ENCODE measurements at places on chromosomes 3 and 15. TPM values are rescaled to one million over a fixed set of nuclear protein-coding genes. Genes with fewer than 3 reads are reported as not detected.

DNA sequence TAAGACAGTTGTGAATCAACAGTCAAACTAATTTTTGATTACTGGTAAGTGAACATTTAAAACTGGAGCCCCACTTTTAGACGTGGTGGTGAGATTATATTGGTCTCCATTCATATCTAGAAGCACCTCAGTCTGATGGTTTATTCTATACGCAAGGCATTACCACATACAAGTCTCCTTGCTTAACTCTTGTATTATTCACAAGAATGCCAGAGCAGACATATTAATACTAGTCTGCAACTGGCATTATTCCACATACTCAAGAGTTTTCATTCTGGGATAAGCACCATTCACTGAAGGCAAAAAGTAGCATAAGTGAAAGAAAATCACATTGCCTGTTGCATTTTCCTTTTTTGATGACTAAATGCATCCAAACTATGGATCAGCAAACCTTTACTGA is 36.9 kb upstream of the MEIS2 start:
- DNase-seq, result no peak

DNA sequence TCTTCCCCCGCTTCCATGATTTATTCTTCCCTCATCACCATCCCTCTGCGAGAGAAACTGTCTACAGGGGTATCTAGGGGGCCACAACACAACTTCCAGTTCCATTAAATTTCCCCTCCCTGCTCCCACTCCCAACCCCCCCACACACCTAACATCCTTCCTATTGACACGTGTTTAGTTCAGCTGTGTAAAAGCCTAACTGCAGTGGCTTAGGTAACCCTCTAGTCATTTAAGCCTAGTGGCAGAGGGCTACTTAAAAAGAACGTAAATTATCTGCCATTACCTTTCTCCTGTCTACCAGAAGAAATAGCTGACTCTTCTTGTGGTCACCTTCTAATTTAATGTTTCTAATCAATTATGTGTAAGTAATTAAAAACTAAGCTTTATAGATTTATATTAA is 56.3 kb downstream of the ZNF148 start:
- DNase-seq, result no peak

GRCh38 chr3:187165144-187165543 is 25.8 kb upstream of the RPL39L start:
- peak; percentile 52 for DNase-seq

GRCh38 chr3:82561784-82562183 is 800.3 kb upstream of the GBE1 start:
- no peak for DNase-seq

GRCh38 chr15:98330692-98331435 is 317.5 kb upstream of the IGF1R start:
- DNase-seq, result no peak

DNA sequence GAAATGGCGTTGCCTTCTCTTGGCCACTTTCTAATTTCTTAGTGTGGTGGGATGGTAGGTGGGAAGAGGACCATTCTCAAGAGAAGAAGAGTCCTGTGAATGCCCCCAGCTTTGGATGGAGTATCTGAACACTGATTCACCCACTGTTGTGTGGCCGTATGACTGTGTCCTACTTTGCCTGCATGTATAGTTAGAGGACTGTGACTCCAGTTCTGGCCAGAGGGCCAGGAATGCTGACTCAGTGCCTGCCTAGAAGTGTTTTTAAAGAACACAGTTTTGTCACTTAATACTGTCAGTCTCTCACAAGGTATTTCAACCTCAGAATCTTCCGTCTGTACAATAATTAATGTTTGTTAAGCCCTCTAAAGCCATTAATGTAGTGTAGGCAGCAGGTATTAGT is 2.1 kb downstream of the SEC61A1 start:
- DNase-seq, result no peak

DNA sequence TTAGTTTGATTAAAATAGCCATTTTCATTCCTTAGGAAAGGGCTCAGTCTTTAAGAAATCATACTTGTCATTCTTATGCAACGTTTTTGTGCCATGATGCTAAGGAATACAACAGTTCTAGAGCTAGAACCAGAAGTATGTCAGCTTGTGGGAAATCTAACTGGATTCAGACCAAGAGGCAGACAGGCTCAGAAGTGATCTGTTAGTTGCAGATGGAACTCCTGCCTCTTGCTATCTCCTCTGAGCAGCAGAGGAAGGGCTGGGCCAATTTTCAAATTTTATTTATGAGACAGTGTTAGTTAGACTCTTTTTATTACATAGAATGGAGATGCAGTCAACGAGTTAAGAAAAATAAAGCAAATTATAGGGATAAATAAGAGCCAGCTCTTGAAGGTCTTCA is 48.5 kb upstream of the RYR3 start:
- no peak for DNase-seq

DNA sequence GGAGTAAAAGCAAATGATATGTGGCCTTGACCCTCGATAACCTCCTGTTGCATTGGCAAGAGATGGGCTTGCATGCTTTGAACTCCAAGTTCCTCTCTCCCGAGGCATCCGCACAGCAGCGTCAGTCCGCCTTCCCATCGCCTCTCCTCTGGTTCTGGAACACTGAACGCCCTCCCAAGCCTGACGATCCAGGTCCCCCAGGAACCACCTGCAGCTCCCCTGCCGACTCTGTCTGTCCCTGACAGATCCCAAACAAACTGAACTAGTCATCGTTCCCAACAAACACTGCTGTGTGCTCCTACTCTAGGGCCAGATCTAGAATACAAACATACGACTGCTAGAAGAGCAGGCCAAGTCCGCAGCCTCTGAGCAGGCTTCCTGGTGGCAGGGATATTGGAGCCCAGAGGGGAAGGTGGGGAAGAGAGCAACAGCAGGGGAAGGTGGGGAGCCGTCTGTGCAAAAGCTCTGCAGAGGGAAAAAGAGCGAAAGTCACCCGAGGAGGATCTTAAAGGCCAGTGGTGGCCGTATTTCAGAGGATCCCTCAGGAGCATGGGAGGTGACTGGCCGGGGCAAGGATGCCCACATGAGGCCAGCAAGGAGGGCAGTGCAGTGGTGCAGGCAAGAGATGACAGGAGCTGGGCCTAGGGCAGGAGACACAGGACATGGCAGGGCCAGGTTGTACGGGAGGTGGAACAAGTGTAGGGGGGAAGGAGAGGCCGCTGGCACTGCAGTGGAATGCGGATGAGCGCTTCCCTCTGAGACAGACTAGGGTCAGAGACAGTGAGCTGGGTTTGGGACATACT is 50.8 kb downstream of the PCSK6 start:
- no peak for DNase-seq

DNA sequence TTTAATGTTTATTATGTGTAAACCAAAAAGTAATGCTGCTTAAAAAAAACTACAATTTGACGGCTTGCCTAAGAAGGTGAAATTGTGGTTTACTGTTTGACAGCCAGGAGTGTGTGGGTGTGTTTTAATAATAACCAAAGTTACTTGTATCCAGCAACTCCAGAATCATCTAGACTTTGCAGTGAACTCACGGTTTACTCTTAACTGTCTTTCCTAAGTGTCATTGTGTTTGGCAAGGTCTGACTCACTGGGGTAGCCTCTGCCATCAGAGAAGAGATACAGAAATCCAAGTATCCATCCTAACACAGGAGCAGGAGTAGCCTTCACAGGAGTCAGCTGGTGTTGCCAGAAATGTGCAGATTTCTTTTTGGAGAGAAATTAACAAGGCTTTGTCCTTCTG is 151.1 kb downstream of the CTNNB1 start:
- DNase-seq, result no peak

DNA sequence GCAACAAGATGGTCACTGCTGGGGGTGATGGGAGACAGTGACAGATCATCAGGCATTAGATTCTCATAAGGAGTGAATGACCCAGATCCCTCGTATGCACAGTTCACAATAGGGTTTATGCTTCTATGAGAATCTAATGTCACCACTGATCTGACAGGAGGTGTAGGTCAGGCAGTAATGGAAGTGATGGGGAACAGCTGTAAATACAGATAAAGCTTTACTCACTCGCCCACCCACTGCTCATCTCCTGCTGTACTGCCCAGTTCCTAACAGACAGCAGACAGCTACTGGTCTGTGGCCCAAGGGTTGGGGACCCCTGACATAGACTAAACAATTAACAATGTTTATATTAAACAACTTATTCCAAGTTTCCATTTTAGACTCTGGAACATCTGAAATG is 25.4 kb downstream of the IFT80 start:
- DNase-seq, result no peak

GRCh38 chr3:43181202-43181821 is 75.4 kb upstream of the POMGNT2 start:
- DNase-seq, result no peak

DNA sequence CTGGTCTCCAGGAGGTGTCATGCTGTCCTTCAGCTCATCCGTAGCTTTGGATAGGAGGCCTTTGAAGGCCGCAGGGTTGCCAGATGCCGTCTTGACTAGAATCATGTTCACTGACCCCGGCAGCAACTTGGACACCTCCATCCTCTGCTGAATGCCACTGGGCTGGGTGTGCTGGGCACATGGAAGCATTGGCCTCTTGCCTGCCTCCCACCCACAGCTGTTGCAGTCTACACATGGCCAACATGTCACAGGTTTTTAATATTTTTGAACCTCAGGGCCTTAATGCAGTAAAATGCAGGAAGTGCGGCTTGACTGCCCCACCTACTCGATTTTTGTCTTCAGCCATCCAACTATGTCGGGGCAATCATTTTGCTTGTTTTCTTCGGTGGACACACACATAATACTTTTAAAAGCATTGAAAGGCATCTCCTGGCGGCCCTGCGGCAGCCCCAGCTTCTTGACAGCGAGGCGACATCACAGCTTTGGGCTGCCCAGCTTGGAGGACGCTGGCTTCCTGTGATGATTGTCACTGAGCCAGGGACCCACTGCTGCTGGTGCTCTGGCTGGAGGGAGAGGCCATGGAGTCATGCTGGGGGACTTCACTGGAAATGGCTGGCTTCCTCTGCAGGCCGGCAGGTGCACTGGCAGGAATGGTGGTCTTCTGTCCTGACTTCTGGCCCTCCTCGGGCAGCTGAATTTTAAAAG is 31.6 kb upstream of the ACAD9 start:
- DNase-seq, result no peak

- peak; percentile 10 for DNase-seq
Measured at GRCh38 chr3:17372362-17373210, 369.8 kb downstream of the TBC1D5 start.

DNA sequence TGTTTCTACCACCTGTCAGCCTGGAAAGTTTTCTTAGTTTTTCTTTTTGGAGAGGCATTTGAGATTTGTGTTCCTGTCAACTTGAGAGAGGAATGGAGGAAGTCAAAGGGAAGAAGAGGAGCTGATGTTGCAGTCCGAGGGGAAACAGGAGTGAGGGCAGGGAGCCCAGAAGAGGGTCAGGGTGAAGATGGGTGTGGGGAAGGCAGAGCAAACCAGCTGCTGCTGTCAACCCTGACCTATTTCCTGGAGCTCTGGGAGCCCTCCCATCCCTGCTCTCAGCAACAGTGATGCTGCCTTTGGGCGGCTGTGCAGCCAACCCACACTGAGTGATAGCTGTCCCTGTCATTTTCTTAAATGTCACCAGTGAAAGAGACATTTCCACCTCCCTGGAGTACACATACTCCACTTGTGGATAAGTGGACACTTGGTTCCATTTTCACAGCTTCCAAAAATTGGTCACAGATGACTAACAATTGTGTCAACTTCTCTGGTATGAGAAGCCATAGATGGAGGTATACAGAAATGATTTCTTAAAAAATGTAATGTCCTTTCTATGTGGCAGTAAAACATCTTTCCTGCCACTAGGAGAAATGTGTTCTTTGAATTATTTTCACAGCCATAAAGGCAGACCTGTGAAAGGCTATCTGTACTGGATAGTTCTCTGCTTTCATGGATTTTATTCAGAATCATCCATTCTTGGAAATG is 556.3 kb upstream of the TBL1XR1 start:
- peak; percentile 51 for DNase-seq

DNA sequence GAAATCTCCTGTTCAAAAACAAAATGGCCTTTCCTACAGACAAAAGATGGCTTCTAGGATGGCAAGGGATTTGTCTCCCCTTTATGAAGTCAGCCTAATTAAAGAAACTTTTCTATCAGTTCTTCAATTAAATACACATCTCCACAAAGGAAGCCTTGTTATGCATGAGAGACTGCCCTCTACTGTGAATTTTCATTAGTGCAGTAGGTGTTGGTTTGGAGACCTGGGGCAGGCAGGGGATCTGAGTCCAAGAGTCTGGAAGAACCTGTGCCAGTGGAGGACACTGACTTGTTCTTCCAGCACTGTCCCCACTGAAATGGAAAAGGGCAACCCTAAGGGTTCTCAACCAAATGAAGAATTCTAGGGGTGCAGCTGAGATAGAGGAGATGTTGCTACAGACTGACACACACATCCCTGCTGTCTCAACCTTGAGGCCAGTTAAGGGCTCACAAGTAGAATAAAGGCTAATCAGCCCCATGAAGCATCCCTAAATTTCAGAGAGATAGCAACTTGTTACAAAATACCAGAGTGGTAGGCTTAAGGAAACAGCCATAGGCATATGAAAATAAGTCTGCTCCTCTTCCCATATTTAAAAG is 174.0 kb upstream of the PRICKLE2 start:
- DNase-seq, result peak; percentile 59

- no peak for DNase-seq
Measured at GRCh38 chr15:79641841-79642240, 209.7 kb downstream of the MINAR1 start.

- no peak for DNase-seq
Measured at GRCh38 chr3:157713101-157713500, 209.9 kb upstream of the VEPH1 start.

- DNase-seq, result no peak
Measured at GRCh38 chr3:188299068-188299467, 145.1 kb downstream of the LPP start.

DNA sequence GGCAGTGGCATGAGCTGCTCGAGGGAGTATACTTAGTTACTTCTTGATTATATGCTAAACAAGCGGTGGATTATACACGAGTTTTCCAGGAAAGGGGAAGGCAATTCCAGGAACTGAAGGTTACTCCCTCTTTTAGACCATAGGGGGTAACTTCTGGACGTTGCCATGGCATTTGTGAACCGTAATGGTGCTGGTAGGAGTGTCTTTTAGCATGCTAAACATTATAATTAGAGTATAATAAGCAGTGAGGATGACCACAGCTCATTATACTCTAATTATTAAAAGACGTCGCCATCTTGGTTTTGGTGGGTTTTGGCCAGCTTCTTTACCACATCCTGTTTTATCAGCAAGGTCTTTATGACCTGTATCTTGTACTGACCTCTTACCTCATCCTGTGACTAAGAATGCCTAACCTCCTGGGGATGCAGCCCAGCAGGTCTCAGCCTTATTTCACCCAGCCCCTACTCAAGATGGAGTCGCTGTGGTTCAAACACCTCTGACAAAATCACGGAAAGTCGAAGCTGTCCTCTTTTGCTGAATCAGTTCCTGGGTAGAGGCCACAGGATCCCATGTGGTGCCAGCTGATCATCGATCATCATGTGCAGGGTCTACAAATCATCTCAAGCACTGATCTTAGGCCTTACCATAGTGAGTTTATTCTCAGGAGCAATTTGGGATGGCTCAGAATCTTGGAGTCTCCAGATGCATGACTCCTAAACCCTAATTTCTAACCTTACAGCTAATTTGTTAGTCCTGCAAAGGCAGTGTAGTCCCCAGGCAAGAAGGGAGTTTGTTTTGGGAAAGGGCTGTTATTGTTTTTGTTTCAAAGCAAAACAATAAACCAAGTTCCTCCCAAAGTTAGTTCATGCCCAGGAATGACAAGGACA is 149.1 kb downstream of the TJP1 start:
- DNase-seq, result no peak

Gene IL5RA
- not detected for polyA plus RNA-seq

Gene DOCK3
- polyA plus RNA-seq, result 0.14 TPM

Gene EFHB
- 1.5 TPM for polyA plus RNA-seq

Gene AMIGO3
- 4.8 TPM for polyA plus RNA-seq

Gene CCR9
- not detected for polyA plus RNA-seq

Gene INAFM2
- polyA plus RNA-seq, result 13.2 TPM

Gene MORC1
- polyA plus RNA-seq, result not detected

Gene HRG
- polyA plus RNA-seq, result 0.18 TPM

All from hindlimb muscle (tissue), 1 donor.